ENCODE measurements at places on chromosomes 4 and X. TPM values are rescaled to one million over a fixed set of nuclear protein-coding genes. Genes with fewer than 3 reads are reported as not detected.

GRCh38 chr4:36224972-36225903 lies 19.1 kb downstream of the ARAP2 start:
- no peak for DNase-seq

DNA sequence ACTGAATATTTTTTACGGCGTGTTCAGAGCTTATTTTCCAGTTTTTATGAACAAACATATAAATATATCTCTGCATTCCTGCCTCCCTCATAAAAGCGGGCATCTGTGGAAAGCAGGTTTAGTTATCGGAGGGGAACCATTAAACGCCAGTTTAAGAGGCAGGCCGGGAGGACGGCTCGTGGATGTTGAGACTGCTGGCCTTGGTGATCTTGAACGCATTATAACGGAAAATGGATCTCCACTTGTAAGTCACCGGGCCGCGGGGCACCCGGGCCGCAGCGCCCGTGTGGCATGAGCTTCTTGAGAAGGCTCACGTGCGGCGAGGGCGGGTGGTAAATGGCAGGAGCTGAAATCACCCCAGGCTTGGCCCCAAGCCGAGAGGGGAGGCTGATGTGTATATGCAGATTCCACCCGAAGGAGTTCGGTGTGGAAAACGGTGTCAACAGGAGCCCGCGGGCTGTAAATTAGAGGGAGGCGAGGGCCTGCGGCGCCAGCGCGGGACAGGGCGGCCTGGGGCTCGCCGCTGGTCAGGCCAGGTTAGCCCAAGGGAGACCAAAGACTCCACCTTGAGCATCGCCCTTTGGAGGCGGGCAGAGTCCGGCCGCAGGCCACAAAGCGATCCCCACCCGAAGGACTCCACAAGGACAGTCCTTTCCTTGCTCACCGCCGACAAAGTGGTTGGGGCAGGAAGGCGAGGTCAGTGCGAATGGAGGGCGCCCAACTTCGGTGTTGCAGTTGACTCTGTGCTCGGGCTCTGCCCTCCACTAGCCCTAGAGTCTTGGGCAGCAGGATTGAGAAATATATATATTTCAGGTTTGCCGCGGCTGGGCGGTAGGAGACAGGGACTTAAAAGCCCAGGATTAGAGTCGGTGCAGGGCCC lies 1.3 kb upstream of the HAND2 start:
- no peak for DNase-seq

Gene SYTL4
- 21.4 TPM for polyA plus RNA-seq

DNA sequence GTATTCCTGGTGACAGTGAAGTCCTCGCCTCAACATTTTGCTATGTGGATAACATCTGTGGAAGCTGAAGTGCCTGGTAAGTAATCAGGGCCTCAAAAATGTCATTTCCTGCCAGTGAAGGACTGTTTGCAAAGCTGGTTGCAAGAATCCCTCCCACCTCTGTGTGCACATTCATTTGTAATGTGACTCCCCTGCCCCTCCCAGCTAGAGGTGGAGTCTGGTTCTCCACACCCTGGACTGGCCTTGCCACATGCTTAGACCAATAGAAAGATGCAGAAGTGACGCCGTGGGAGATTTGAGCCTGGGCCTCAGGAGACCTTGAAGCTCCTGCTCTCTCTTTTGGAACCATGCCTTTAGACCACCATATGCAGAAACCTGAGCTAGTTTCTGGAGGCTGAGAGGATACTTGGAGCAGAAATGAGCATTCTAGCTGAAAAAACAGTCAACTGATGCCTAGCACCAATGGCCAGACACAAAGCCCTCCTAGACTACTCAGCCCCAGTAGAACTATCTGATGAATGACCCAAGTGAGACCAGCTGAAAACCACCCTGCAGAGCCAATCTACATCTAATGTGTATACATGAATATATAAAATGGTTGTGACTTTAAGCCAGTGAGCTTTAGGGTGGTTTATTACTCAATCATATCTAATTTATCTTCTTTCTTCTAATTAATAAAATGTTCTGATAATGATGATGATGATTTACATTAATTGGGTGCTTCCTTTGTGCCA lies 47.8 kb upstream of the CRMP1 start:
- DNase-seq, result no peak

DNA sequence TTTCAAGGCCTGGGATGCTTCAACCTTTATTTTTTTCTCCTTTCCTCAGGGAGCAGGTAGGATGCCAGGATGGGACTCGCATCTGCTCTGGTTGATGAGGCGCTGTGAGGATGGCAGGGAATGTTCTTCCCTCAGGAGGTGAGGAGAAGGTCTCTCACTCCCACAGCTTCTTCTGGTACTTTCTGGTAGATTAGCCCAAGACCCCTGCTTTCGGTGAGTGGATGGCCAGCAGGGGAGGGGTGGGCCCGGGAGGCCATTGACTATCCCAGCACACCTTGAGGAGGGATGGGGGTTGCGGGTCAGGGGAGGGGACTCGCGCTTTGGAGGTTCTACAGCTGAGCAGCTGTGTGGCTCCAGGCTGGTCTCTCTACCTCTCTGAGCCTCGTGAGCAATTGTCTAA lies 14.8 kb downstream of the CYTL1 start:
- DNase-seq, result no peak

DNA sequence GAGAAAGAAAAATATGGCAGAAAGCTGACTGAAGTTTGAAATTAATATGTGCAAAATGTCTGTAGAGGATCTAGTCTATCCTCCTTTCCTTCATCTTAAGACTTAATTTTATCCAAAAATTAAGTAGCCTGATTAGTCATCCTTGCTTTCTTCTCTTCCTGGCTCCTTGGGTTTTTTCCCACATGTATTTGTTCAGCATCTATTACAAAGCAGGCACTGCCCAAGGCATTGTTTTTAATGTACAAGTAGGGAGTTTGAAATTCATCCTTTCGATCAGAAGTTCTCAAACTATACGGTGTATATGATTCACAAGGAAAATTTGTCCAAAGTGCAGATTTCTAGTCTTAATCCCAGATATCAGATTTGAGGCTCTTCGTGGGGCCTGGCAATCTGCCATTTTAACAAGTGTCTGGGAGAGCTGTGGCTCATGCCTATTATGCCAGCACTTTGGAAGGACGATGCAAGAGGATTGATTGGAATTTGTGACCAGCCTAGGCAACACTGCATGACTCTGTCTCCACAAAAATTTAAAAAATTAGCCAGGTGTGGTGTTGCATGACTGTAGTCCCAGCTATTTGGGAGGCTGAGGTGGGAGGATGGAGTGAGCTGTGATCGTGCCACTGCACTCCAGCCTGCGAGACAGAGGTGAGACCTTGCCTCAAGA lies 19.4 kb upstream of the YTHDC1 start:
- no peak for DNase-seq

DNA sequence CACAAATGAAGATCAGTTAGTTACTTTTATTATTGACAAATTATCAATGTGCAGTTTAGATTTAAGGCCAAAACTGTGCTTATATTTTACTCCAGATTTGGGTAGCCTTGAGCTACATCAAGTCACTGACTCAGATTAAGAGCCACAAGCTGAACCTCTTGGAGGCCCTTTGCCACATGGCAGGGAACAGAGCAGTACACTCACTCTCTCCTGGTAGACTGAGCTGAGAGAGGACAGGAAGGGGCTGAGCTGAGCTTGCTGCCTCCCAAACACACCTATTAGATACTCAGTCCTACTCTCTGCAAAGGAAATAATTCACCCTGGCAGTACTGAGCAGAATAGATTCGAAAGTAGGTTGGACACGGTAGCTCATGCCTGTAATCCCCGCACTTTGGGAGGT lies 7.8 kb downstream of the STAP1 start:
- DNase-seq, result no peak

Gene SLC49A3
- polyA plus RNA-seq, result 3.8 TPM

Gene FHIP1A
- polyA plus RNA-seq, result 7.7 TPM

- DNase-seq, result peak; percentile 8
Observed at GRCh38 chr4:176150356-176150682, 45.1 kb downstream of the SPATA4 start.

- DNase-seq, result no peak
Observed at GRCh38 chrX:54419559-54420302, 20.5 kb upstream of the TSR2 start.

GRCh38 chrX:16586377-16587112 lies 63.4 kb upstream of the S100G start:
- no peak for DNase-seq

DNA sequence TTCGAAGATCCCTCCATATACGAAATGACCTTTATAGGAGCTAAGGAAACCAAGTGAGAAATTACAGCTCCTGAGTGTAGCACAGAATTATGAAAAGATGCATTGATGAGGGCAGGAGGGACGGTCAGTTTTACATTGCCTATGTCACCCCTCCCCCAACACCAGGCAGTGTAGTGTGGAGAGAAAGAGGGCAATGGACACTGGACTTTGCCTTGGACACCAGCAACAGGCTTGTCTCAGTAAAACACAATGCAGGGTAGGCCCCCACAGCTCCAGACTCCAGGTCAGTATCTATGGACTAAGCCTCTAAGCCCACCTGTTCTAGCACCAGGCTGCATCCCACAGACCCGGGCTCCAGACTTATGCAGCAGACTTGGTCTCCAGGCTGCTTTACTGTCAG lies 16.5 kb downstream of the APOOL start:
- DNase-seq, result no peak

Gene FAM53A
- polyA plus RNA-seq, result 3.0 TPM

- DNase-seq, result no peak
Observed at GRCh38 chr4:14333616-14334015, 668.7 kb upstream of the CPEB2 start.

GRCh38 chr4:142128529-142128928 lies 492.1 kb downstream of the IL15 start:
- peak; percentile 55 for DNase-seq

GRCh38 chr4:148737061-148737770 lies 295.0 kb upstream of the NR3C2 start:
- no peak for DNase-seq

DNA sequence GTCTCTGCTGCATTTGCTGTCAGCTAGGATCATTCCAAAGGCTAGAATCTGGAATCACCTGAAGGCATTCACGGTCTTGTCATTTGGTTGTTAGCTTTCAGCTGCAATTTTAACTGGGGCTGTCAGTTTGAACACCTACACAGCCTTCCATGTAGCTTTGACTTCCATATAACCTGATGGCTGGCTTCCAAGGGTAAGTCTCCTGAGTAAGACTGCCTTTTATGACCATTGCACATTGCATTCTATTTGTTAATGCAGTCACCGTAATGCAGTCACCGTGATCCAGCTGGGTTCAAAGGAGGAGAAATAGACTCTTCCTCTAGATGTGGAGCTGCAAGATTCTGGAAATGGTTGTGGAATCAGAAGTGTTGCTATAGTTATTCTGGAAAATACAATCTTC lies 1284.2 kb downstream of the ADGRL3 start:
- DNase-seq, result no peak

Gene RPL39
- 1,870 TPM for polyA plus RNA-seq

- no peak for DNase-seq
Observed at GRCh38 chrX:39480963-39481362, 616.8 kb downstream of the BCOR start.

Gene EDA
- polyA plus RNA-seq, result 5.9 TPM

Gene TBC1D19
- 22.7 TPM for polyA plus RNA-seq

DNA sequence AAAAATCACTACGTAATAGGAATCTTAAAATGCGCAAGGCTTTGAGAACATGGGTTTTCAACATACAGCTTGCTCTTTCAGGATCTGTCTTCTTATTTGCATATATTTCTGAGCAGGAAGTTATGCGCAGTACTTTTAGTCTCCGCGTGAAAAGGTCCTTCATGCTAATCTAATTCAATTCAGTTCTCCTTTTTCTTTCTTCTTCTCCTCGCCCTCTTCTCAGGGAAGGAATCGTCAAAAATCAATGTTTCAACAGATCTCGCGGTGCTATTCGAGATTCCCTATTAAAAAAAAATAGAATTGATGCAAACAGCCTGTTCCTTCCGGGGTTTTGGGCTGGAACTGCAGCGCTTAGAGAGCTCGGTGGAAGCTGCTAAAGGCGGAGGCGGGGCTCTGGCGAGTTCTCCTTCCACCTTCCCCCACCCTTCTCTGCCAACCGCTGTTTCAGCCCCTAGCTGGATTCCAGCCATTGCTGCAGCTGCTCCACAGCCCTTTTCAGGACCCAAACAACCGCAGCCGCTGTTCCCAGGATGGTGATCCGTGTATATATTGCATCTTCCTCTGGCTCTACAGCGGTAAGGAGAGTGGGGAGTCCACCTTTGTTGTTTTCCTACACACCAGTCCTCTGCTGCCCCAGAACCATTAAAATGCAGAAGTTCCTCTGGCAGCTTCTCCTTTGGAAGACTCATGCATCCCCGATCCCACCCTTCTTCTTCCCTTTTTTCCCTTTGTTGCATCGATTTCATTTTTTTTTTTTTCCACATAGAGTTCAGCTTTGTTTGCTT lies at the start of the genes HMGN5 and SH3BGRL:
HMGN5 (minus strand) TSS at position 243 of the 785 bp plus-strand sequence. CDS start 80,364 bp downstream, outside the sequence.
SH3BGRL (plus strand) TSS at position 432 of the 785 bp plus-strand sequence; CDS start at position 531, 99 bp downstream.
- peak; percentile 81 for DNase-seq

DNA sequence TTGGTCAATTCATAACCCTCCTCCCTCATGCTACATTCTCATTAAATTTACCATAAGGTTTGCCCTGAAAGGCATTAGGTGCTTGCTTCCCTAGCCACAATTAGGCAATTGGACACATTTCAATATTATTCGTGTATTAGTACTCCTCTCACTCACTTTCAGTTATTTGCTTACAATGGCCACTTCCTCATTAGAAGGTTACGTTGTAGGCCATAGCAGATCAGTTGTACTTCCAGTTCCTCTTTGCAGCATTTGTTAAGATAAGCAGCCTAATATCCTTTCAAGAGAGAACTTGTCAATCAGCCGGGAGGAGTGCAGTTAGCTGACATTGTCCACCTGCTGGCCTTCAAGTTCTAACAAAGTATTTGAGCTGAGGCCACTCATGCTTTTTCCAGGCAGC lies 1017.2 kb downstream of the PCDH7 start:
- no peak for DNase-seq

Gene PNCK
- 7.6 TPM for polyA plus RNA-seq

Gene FANCB
- 4.1 TPM for polyA plus RNA-seq

DNA sequence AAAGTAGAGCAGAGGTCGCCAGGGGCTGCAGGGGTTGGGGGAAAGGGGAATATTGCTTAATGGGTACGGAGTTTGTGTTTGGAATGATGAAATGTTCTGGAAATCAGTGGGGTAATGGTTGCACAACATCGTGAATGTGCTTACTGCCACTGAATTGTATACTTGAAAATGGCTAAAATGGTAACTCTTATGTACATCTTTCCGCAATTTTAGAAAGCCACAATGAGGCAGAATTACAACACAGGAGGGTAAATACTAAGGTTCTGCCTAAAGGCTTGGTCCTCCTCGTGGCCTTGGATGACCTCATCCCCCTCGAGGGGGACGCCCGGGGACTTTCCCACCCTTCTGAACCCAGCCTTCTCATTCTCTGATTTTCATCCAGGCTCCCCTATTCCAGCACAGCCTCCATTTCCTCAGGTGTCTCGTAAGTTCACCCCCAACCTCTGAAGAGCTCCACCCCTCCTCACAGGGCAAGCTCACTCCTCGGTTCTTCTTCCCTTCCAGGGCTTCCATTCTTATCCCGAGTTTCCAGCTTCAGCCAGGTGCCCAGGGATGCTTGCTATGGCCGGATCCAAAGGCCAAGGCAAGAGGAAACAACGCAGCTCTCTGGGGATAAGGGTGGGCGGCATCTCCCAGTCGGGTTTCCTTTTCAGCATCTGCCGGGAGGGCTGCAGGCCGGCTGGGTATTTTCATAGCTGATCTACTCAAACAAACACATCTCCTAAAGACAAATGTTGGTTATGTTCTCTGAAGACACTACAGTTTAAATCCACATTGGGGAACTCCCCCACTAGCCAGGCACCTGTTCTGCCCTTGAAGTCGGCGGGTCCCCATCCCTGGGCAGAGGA lies 71.3 kb upstream of the ACSL1 start:
- DNase-seq, result no peak

Gene XPNPEP2
- 77.3 TPM for polyA plus RNA-seq

Gene IDUA
- polyA plus RNA-seq, result 11.5 TPM

Gene GPC3
- 1,308 TPM for polyA plus RNA-seq

All from renal cortex interstitium (tissue), 15 donors.